ENCODE measurements at places on chromosomes 6 and 20.

DNA sequence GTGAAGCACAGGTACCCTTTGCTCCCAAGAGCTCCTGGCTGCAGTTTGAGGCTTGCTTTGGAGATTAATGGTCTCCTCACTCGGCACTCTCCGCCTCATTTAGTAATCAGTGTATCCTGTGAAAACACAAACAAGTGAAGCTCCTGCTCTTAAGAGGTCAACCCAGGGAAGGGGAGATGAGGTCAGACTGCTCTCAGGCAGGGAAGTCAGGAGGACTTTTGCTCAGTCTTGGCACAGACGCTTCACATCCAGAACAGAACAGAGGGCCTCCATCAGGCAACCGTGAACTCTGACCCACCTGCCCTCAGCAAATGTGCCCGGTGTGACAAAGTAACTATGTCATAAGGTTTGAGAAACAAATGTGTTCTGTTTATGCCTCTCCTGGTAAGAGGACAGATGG, 428.8 kb upstream of the JARID2 start:
- no peak for DNase-seq

DNA sequence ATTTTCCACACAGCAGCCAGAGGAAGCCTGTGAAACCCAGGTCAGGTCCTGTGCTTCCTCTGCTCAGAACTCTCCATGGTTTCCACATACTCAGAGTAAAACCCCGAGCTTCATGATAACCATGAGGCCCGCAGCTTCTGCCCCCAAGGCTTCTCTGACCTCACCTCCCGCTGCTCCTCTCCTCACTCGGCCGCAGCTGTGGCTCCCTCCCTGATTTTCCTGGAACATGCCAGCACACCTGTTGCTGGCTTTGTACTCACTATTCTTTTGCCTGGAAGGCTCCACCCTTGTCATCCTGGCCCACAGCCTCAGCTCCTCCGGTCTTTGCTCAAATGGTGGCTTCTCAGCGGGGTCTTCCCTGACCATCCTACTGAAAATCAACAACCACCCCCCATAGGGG, 341.7 kb downstream of the PREX1 start:
- no peak for DNase-seq

DNA sequence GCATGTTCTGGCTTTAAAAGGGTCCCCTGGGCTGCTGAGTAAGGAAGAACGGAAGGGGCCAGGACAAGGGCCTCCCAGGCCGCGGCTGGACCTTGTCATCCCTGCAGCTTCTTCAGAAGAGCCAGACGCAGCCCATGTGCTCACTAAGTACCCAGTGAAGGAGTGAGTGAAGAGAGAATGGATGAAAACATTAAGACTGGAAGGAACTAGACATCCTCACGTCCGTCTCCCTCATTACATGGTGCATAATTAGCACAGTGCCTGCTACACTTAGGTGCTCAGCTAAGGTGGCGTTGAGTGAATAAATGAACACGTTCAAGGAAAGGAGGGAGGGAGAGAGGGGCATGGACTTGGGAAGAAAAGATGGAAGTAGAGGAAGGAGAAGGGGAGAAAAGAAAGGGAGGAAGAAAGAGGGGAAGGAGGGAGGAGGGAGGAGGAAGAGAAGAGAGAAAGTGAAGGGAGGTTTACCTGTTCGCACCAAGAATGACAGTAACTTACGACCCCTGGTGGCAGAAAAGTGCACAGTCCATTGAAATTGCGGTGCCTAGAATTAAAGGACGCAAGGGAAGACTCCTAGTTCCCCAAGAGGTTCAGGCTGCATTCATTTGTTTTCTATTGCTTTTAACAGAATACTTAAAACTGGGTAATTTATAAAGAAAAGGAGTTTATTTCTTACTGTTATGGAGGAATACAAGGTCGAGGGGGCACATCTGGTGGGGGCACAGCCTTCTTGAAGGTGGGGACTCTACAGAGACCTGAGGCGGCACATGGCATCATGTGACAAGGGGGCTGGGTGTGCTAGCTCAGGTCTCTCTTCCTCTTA, 8.0 kb downstream of the TP53RK start:
- peak; percentile 13 for DNase-seq

DNA sequence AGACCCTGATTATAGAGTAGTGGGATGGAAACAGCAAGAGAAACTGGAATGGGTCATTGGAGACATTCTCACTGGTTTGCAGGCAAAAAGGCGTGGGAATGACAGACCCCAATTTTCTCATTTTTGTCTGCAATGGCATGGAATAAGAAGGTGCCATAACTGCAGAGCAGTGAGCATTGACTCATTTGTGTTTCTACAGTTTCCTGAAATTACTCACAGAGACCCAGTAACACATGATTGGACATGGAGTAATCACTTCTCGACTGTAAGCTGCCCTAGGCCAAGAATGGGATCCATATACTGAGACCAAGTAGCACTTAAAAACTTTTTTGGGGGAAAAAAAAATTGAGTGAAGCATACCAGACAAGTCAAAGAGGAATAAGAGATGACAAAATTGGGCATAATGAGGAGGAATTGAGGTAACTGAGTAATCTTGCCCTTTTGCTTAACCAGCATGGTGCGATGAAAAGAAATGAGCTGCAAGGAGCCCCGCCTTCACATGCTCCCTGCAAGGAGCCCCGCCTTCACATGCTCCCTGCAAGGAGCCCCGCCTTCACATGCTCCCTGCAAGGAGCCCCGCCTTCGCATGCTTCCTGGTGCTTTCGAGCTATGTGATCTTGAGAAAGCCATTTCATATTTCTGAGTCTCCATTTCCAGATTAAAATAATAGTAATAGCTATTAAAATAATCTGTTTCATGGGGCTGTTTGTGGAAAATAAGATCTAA, 44.1 kb downstream of the NHSL1 start:
- DNase-seq, result no peak

DNA sequence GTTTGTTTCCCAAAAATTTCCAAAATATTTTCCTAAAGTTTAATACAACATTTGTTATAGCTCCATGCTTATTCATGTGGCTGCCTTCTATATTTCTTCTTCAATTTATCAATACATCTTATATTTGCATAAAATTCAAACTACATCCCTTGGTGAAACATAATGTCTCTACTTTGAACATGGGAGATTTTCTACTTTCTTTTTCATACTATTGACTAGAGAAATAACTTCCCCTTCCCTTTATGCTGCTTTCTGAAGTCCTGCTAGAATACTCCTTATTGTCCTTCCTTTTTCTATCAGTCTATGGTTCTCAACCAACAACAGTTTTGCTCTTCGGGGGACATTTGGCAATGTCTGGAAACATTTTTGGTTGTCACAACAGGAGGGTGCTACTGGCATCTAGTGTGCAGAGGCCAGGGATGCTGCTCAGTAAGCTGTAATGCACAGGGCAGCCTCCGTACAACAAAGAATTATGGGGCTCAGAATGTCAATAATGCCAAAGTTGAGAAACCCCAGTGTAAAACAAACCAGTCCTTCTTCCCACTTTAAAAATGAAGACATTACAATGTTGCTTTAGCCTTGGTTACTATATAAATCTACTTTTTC, 29.9 kb downstream of the MKKS start:
- DNase-seq, result no peak

DNA sequence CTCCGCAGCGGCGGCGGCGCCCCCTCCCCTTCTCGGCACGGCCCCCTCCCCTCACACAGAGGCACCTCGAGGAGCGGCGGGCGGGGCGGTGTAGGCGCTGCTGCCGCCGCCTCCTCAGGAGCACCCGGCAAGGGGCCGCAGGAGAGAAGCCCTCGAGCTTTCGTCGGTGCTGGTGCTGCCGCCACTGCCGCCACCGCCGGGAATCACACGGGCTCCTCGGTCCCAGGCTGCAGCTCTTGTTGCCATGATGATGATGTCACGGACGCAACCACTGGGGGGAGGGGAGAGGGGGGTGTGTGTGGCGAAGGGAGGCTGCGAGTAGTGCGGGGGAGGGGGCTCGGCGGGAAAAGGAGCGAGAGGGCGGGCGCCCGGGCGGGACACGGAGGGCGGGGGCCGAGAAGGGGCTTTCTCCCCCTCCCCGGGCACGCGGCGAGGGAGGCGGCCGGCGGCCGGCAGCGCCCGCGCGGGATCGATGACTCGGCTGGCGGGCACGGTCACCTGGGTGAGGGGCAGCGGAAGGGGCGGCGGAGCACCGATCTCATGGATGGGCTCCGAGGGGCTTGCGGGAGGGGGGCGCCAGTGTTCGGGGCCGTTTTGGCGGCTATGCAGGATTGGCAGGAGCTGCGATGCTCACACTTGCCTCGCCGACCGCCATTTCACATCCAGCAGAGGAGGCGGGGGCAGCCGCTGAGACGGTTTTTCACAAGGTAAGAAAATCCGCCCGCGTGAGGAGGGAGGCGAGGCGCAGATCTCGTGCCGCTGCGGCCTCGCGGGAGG, at the start of gene REV3L:
REV3L (minus strand) TSS at position 260 of the 777 bp plus-strand sequence. CDS start 330 bp downstream, outside the sequence.
- peak; percentile 85 for DNase-seq

- DNase-seq, result no peak
Observed at GRCh38 chr6:84892671-84893070, 128.3 kb upstream of the TBX18 start.

DNA sequence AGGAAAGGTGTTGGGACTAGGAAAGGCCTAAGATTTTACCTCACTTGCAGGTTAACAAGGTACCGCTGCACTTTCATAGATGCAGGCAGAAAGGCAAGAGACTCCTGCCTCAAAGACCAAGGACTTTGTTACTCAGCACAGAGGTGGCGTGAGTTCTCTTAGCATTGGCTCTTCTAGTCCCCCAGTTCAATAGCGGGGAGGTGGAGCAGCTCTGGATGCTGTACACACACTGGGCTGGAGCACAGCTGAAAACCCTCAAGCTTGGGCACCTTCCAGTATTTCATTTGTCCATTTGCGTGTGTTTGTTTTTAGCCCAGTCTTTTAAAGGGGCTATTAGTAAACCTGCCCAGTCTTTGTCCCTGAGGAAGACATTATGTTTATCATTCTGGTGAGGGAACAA, 345.2 kb downstream of the FARS2 start:
- DNase-seq, result no peak

DNA sequence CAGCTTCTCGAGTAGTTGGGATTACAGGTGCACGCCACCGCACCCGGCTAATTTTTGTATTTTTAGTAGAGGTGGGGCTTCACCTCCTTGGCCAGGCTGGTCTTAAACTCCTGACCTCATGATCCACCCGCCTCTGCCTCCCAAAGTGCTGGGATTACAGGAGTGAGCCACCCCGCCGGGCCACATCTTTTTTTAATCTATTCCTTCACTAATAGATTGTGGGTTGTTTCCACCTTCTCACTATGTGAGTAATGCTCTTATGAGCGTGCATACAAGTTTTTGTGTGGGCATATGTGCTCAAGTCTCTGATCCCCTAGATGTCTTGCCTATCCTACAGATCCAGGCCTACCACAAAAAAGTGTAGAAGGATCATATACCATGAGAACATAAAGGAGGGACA, 30.7 kb downstream of the CARMIL1 start:
- DNase-seq, result no peak

- DNase-seq, result no peak
Observed at GRCh38 chr6:110310861-110311446, 47.2 kb downstream of the METTL24 start.

DNA sequence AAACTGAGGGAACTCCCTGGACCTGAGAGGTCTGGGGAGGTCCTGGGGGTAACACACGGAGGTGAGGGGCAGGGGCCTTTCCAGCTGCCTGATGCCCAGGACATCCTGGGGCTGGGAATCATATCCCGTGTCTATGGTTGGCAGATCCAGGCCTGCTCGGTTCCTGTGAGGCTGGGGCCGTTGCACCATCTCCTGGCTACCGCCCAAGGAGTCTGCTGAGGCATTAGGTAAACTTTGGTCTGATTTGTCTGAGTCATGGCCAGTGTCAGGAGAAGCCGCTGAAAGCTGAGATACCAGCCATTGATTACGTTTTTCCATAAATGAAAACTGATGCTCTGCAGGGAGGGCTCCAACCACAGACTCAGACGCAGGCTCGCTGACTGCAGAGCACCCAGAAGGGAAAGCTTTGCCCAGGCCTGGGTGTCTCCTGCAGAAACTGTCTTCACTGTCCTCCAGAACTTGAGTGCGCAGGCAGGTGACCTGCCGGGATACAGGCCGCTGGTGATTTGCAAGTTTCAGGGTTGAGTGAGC, 14.2 kb downstream of the TRAF3IP2 start:
- no peak for DNase-seq

GRCh38 chr6:35092362-35093117, 48.6 kb downstream of the TCP11 start:
- DNase-seq, result no peak

GRCh38 chr20:62795023-62795761, 1.1 kb upstream of the MRGBP start:
- peak; percentile 64 for DNase-seq

GRCh38 chr20:41632896-41633295, 14.7 kb upstream of the CHD6 start:
- no peak for DNase-seq

- no peak for DNase-seq
Observed at GRCh38 chr6:169075211-169075914, 178.3 kb downstream of the THBS2 start.

GRCh38 chr20:59933849-59934585, 580 bp upstream of the SYCP2 start:
- peak; percentile 76 for DNase-seq

DNA sequence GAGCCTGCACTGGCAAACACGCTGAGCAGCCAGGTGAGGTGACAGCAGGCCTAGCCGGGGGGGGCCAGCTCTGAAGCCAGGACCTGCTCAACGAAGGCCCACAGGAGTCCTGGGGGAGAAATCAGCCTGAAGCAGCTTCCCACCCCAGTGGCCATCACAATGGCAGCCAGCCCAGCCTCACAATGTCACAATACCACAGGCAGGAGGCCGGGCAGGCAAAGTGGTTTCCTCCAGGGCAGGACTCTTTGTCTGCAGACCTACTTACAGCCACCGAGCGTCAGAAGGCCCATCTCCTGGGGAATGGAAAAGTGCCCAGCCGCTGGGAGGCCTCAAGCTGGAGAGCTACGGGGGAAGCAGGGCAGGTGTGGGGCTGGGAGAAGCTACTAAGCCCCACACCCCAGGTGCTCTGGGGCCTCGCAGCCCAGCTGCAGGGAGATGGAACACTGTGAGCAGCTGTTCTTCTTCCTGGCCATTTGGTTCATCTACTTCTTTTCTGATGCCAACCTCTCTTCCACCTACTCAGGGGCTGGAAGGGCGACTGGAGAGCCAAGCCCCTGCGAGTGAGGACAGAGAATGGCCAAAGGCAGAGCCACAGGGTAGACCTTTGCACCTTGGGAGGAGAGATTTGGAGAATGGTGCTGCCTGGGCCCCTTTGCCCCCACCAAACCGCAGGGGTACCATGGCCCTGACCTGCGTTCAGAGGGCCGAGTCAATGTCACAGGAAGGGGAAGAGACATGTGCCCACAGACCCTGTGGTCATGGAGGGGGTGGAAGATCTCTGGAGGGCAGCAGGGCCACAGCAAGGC, 22.3 kb upstream of the AVP start:
- DNase-seq, result no peak

- no peak for DNase-seq
Observed at GRCh38 chr6:105952772-105953690, 133.1 kb upstream of the PRDM1 start.

Measured in GDM1 (cell line).